Hepatocyte (in vitro differentiated cells): ENCODE measurements at places on chromosomes 6 and 20.

GRCh38 chr20:41678799-41679198, 60.6 kb upstream of the CHD6 start:
- no peak for DNase-seq

- DNase-seq = no peak
These were observed 24.5 kb downstream of the TSHZ2 start for GRCh38 chr20:52996658-52997057.

GRCh38 chr6:27295301-27296079, 16.6 kb downstream of the POM121L2 start:
- DNase-seq = peak; percentile 74

GRCh38 chr6:67127041-67127440, 1420.0 kb upstream of the EYS start:
- no peak for DNase-seq

DNA sequence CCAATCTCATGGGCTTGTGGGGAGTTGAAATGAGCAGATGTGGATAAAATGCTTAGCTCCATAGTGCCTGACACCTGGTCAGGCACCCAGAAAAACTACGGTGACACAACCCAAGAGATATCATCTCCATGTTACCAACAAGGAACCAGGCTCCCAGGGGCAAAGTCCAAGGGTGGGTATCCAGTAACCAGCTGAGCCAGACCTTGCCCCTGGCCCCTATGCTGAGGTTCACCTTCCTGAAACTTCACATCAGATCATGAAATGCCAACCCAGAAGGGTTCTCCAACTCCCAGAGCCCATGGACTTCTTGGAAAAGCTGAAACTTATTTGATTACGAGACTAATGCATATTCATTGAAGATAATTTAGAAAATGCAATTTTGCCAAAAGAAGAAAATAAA, 141.8 kb upstream of the KCNG1 start:
- no peak for DNase-seq

DNA sequence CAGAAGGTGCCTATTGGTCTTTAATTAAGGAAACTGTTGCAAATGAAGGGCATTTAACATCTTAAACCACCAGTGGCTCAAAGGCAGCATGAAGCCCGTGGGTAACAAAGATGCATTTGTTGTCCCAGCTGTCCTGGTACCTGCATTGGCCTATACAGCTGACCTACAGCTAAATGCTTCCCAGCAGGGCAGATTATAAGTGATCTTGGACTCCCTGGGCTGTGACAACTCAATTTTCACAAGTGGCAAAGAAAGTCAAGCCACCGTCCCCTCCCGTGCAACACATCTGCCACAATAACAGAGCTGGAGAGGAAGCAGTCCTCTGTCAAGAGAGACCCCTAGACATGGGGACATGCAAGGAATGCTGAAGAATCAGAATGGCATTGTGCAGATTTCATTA, 31.5 kb upstream of the EDN3 start:
- no peak for DNase-seq

GRCh38 chr6:66396549-66396948, 689.5 kb upstream of the EYS start:
- DNase-seq = no peak

GRCh38 chr6:106173124-106173879, 87.2 kb downstream of the PRDM1 start:
- DNase-seq = no peak

- no peak for DNase-seq
These were observed 27.4 kb upstream of the KHDC1 start for GRCh38 chr6:73290435-73290834.

DNA sequence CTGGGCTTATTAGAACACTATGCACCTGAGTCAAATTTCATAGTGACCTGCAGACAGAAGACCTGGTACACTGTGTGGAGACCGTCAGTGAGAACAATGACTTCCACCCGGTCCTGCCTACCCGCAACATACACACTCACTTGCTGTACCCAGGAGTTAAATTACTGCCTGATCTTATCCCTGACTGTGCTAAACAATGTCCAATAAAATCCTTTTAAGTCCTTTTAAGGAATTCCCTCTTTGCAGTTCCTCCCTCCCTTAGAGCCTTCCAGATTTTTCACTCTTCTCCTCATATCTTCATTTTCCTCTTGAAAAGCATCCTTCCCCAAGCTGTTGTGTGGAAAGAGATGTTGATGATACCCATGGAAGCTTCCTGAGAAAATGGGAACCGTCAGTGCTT, 3.4 kb upstream of the KCNG1 start:
- DNase-seq = no peak

DNA sequence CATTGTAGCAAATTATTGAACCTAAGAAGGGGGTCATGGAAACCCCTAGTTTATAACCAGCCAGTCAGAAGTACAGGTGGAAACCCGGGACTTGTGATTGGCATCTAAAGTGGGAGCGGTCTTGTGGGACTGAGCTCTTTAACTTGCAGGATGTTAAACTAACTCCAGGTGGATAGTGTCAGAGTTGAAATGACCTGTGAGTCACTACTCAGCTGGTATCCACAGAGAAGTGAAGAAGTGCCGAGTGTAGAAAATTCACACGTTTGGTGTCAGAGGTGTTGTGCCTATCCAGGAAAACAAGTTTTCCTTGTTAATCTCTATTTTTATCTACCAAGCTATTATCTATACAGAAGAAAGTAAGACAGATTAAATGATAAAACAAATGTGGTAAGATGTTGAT, 179.7 kb downstream of the ADGRG6 start:
- no peak for DNase-seq

GRCh38 chr6:30954631-30955366, 14.0 kb downstream of the MUCL3 start:
- DNase-seq = no peak

DNA sequence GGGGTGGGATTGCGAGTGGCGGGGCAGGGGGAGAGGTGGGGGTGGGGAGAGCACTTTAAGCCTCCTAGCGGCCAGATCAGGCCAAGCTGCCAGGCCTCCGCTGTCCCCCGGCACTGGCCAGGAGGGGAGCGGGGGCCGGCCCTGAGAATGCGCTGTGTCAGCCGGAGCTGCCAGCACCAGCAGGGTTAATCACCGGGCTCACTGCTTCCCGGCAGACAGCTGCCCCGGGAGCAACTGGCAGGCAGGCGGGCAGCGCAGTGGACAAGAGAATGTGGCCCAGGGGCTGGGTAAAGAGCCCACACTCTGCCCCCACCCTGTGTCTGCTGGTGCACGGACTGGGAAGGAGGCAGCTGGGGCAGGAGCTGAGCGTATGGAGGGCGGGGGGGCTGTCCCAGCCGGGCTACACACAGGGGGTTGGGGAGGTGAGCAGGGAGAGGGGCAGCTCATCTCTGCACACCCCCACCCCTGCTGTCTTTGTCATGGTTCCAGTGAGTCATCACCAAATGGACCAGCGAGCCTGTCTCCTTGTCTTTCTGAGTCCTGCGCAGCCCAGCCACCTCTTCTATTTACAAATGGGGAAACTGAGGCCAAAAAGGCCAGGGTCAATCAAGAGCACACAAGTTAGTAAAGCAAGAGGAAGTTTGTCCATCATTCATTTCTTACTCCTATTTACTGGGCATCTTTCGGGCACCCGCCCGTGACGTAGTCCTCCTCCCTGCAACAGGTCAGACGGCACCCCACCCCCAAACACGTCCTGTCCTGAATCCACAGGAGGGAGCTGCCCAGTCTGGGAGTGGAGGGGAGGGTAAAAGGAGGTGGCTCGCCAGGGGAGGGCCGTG, 2.1 kb upstream of the LAMA5 start:
- peak; percentile 74 for DNase-seq

GRCh38 chr6:113595911-113596376, 261.2 kb upstream of the MARCKS start:
- DNase-seq = no peak

GRCh38 chr20:56004611-56005388, 519 bp downstream of the CBLN4 start:
- DNase-seq = no peak

GRCh38 chr6:105211831-105212230, 32.0 kb upstream of the POPDC3 start:
- no peak for DNase-seq

GRCh38 chr6:4412488-4412887, 277.1 kb upstream of the ECI2 start:
- DNase-seq = no peak
